ENCODE measurements at places on chromosomes 4 and X. TPM values are rescaled to one million over a fixed set of nuclear protein-coding genes. Genes with fewer than 3 reads are reported as not detected.

- no peak for DNase-seq
Observed at GRCh38 chrX:38175139-38175538, 45.5 kb downstream of the SRPX start.

DNA sequence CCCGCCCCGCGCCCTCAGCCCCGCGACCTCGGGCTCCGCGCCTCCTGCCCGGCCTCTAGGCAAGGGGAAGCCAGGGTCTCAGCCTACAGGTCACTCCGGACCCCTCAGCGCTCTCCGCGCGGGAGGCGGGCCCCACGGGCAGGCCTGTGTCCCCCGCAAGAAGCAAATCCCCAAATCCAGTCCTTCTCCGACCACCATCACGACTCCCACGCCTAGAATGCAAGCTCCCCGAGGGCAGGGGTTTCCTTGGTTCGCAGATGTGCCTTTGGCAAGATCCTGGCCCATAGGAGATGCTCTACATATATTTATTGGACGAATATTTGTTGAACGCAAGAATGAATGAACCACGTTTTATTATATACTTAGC lies 260 bp upstream of the CCDC149 start:
- no peak for DNase-seq

The H2BW2 gene
- not detected for total RNA-seq

- no peak for DNase-seq
Observed at GRCh38 chr4:41734371-41734770, 14.2 kb downstream of the PHOX2B start.

The FGG gene
- not detected for total RNA-seq

- DNase-seq = no peak
Observed at GRCh38 chrX:110086916-110087484, 84.1 kb downstream of the TMEM164 start.

DNA sequence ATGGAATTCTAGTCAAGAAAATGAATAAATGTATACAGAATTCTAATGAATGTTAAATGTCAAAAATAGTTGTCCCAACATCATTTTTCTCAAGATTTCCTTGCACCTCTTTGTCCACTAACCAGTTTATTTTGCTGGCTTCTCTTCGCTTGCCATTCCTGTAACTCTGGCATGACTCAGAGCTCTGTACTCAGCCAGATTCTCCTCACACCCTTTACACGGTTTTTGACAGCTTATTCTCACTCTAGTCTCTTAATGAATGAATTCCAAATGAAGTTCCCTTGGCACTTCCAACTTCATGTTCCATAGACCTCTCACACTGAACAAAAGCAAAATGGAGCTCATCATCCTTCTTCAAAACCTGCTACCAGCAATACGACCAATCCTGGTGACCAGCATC lies 419.3 kb upstream of the SLIT2 start:
- DNase-seq = no peak

The GRPR gene
- total RNA-seq = not detected

The DCAF4L1 gene
- 0.15 TPM for total RNA-seq

The LCORL gene
- total RNA-seq = 15.7 TPM

- DNase-seq = no peak
Observed at GRCh38 chr4:36329228-36329627, 47.8 kb downstream of the DTHD1 start.

DNA sequence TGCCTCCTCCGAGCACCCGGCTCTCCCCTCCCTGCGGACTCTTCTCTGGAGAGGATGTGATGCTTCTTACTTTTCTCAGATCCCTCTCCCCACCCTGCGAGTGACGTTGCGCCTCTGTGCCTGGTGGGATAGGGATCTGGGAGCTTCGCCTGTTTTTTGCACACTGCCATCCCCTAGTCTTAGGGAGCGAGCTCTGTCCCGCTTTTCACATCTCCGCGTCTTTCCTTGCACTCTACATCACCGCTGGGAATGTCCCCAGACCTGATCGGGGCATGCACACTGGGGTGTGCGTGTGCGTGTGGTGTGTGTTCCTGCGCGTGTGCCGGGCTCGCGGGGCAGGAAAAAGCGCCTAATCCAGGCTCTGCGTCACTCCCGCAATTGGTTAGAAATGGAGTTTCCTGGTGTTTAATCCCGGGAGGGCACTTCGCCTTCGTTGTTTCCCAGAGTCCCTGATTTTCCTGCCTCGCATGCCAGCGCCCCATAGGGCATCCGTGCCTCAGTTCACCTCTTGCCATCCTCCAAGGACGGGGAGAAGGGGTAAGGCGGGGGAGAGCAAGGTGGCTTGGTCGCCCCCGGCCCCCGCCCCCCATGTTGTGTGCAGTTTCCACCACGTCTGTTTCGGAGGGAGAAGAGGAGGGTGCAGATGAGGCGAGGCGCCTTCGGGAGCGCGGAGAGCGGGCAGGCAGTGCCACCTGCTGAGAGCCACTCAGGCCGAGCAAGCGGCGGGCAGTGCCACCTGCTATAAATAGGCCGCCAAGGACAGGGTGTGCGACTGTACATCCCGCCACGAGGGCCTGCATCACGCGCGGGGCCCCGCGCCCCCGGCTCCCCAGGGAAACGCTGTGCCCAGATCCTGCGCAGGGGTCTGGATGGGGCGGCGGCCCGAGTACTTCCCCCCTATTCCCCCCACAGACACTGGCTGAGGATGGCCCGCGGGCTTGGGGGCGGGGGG lies 759 bp upstream of the TBC1D1 start:
- DNase-seq = peak; percentile 31

DNA sequence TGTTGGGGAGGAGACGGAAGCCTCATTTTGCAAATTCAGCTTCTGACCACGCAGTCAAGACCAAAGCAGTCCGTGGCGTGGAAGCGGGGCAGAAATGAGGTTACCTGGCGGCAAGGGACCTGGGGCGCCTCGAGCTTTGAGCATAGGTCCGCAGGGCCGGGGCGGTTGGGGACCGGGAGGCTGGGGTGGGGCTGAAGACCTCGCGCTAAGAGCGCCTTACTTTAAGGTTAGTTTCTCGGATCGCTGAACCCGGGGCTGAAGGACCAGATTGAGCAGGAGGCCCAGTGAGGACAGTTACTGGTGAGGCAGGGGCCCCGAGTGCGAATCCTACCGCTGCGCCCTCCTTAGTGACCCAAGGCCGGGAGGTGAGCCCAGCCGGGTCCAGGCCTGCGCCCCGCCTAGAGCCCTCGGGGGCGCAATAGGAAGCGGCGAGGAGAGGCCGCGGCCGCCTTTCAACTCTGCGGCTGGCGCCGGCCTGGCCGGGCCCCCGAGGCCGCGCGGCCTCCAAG lies 7.5 kb downstream of the MSX1 start:
- no peak for DNase-seq

DNA sequence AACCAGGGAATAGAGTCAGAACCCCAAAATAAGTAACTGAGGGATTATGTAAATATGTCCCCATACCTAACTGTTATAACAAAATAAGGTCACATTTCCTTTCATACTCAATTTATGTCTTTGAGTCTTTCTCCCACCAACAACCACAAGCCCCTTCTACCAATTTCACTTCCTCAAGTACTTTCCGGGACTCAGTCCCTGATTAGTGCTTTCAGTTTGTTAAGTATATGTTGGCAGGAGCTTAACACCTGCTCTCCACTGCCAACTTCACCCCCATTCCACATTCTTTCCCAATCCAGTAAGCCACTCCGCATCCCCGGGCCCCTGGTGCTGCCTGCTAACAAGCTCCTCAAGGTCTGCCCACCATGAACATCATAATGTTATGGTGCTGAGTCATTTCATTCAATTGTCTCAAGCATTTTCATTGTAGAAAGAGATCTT lies 71.3 kb upstream of the SPRY1 start:
- DNase-seq = no peak

The ODAPH gene
- total RNA-seq = 1.9 TPM

DNA sequence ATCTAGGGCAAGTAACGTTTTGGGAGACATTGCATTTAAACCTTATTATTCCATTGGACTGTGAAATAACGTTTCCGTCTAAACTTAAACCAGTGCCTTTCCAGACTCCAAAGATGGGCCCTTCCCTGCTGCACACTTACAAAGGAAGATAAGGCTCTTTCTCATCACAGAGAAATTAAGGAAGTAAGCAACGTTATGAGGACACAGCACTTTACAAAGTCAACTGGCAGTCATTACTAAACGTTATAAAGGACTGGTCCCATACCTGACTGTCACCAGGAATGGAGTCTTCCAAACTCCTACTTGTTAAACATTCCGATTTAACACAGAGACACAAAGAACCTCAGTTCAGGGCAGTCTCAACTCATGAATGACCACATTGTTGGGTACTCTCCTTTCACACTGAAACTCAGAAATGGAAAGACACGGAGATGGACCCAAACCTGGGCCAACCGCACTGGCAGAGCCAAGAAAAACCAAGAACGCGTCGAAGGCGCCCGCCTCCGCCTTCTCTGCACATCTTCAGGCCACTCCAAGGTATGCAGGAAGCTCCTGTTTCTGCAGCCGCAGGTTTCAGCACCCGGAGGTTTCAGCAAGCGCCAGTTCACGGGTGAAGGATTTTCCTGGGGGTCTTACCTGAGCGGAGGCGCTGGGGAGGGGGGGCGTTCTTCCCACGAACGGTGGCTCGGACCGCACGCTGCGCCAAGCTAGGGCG lies 670 bp downstream of the PAPSS1 start:
- DNase-seq = peak; percentile 46

The USP26 gene
- not detected for total RNA-seq

DNA sequence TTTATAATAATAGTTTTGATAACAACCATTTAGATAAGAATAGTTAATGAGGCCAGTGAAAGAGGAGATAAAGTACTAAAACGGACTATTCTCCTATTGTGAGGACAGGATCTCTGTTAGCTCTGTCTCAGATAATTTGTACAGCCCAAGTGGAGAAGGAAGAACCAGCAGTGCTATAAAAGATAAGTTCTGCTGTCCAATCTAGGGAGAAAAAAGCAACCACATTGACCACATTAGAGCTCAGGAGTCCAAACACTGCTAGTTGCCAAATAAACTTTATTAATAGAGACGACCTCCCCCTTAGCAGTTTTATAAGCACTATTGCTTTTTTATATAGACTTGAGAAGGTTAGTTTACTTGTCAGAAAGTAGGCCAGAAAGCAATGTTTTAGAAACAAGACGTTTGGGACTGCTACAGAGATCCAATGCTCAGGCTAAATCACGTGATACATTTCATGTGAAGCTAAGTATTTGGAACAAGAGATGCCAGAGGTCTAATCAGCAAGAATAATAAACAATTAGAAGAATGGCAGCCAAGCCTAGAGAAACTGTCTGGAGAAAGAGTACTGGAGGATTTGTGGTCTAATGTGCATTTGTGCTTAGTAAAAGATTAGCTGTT lies 15.9 kb downstream of the IL15 start:
- no peak for DNase-seq

GRCh38 chr4:153785910-153786721 lies 2.8 kb downstream of the SFRP2 start:
- DNase-seq = no peak

The DAPP1 gene
- 35.8 TPM for total RNA-seq

GRCh38 chrX:110965409-110966090 lies 130.4 kb upstream of the PAK3 start:
- no peak for DNase-seq

The S100P gene
- total RNA-seq = 176 TPM

The SULT1B1 gene
- total RNA-seq = 3.9 TPM

The GSX2 gene
- not detected for total RNA-seq

The FBXW7 gene
- total RNA-seq = 59.8 TPM

The IL21 gene
- total RNA-seq = 2.8 TPM

DNA sequence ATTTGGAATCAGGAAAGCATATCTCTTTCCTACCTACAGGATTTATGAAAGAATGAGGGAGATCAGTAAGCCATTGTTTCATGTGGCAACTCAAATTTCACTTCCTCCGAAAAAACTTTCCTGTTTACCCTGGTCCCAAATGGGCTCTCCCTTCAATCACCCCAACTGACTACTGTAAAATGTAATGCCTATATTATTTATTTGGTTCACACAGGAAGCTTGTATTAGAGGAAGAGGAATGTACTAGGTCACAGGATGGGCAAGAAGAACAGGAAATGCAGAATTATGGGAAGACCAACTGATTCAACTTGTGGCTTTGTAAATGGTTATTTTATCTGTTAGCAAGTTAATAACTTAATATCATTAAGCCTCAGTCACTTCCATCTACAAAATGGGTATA lies 23.1 kb downstream of the COL4A6 start:
- DNase-seq = no peak

- no peak for DNase-seq
Observed at GRCh38 chr4:53693408-53693807, 102.1 kb upstream of the LNX1 start.

DNA sequence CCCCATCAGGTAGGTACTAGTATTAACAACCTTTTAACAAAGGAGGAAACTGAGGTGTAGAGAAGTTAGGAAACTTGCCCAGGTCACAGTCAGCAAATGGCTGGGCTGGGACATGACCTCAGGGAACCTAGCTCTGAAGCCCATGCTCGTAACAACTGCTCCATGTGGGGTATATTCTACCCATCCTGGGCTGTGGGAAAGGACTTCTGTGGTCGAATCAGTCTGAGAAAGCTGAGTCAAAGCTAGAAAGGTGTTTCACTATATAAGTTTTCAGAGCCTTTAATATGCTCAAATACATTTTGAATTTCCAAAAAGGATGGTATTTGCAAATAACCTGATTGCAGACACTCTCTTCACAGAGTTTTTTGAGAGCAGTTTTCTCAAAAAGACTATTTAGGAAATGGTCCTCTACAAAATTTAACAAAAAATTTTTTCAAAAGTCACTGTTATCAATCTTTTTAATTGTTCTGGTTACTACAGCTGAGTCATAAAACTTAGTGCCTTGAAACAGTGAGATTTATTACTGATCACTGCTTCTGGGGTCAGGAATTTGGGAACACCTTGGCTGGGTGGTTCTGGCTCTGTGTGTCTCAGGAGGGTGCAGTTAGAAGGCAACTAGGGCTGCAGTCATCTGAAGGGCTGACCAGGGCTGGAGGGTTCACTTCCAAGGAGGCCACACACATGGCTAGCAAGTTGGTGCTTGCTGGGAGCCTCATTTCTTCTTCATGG lies 53.6 kb downstream of the NSG1 start:
- no peak for DNase-seq

The DCTD gene
- total RNA-seq = 72.9 TPM

GRCh38 chr4:84962102-84962501 lies 4.4 kb downstream of the WDFY3 start:
- no peak for DNase-seq

DNA sequence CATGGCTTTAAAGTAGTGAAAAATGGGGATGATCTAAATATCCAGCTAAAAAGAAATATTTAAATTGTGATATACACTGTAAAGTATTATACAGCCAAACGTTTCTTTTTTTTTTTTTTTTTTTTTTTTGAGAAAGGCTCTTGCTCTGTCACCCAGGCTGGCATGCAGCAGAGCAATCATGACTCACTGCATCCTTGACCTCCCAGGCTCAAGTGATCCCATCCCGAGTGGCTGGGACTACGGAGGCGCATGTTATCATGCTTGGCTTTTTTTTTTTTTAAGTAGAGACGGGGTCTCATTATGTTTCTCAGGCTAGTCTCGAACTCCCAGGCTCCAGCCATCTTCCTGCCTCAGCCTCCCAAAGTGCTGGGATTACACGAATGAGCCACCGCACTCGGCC lies 17.1 kb downstream of the SMIM14 start:
- DNase-seq = no peak

- DNase-seq = no peak
Observed at GRCh38 chr4:119664168-119664907, 35.7 kb upstream of the PDE5A start.

The RHOXF2 gene
- not detected for total RNA-seq

Measured in activated CD4-positive, alpha-beta memory T cell treated with anti-CD3 and anti-CD28 coated beads, Interleukin-2, amount 10 ng/mL, durations not matched to agents 7 days and 5 days (primary cell).